H4 (cell line): ENCODE measurements at places on chromosomes 12 and 14. TPM values are rescaled to one million over a fixed set of nuclear protein-coding genes. Genes with fewer than 3 reads are reported as not detected.

DNA sequence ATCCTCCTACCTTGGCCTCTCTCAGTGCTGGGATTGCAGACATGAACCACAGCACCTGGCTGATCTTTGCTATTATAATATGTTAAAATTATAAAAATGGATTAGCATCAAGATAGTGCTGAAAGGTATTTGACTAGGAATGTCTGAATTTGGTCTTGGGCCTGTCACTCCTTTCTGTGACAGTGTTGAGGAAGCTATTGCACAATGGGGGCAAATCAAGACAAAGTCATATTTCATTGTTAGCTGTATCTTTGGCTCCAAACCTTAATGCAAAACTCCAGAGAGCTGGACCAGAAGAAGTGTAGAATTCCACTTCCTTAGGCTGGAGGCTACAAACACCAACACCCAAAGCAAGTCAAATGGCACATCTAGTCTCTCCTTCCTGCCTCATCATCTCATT, 42.2 kb downstream of the ZCRB1 start:
- no peak for DNase-seq

- no peak for DNase-seq
These were observed 32.0 kb upstream of the LRRK2 start for GRCh38 chr12:40192704-40193255.

- DNase-seq = no peak
These were observed 190.1 kb downstream of the FOXN3 start for GRCh38 chr14:89226801-89227495.

DNA sequence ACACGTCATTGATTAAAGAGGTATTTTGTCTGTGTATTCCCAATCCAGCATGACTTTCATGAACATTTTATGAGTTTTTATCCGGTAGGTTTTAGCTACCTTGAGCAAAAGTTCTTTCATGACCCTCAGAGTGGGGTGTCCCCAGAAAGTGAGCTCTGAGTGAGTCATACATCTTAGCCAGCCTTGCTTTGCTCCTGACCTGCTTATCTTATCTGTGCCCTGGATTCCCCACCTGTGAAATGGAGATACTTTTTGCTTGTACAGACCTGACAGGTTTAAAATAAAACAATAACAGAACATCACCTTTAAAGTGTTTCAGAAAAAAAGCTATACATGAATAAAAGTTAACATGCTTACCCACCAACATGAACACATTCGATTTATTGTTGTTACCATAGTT, 202.8 kb upstream of the SOX5 start:
- no peak for DNase-seq

- no peak for DNase-seq
These were observed 161.1 kb downstream of the SNAPC1 start for GRCh38 chr14:61923348-61923747.

DNA sequence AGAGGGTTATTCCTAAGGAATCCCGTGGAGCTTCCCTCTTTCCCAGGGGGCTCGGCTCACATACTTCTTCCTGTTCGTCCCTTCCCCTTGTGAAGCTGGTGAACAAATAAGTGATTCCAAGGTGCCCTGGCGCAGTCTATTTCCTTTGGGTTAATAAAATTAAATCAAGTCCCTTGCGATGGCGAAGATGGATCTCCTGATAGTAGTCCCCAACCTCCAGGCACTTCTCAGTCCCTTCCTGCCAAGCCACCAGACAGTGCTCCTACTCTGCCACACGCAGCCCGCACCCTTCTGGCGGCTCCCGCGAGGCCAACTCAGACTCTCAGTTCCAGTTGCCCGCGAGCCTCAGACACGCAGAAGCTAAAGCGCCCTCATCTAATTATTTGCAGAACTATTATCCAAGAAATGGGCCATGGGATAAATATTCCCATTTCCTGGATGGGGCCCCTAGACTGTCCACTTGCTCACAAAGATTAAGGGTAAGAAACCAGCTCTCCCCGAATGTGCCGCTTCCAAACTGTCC, 2.4 kb upstream of the SIX6 start:
- no peak for DNase-seq

DNA sequence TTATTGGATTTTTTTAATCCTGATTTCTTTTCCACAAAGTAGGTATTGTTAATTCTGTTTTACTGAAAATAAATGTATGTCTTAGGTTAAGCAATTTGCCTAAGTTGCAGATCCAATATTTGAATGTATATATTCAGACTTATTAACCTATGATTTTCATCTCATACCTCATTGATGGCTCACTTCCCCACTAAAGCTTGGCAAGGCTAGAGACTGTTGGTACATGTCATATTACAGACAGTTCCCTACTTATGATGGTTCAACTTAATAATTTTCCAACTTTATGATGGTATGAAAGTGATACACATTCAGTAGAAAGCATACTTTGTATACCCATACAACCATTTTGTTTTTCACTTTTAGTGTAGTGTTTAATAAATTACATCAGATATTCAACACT, 33.2 kb upstream of the KCNH3 start:
- no peak for DNase-seq

DNA sequence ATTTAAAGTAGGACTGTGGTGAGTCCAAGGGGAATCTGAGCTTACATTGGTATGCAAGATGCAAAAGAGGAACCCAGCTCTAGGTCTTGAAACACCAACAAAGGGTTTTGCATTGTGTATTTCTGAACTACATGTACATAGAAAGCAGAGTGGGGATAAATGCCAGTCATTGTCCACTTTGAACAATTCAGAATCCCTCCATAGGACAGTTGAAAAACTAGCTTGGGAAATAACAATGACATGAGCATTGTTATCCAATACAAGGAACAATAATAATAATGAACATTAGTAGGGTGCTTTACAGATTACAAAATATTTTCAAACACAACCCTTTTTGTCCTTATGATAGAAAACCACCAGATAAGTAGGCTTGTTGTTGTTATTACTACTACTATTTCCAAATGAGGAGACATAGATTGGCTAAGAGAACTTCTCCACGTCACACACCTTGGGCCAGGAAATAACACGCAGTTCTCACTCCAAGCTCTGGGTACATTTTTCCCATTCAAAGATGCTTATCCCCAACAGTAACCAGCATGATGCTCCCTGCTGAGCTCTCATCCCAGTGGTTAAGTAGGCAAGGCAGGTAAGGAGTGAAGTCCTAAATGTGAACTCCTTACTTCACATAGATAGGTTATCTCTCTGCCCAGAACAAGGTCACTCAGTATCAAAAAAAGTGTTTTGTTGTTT, 51.7 kb upstream of the RASSF8 start:
- DNase-seq = no peak

DNA sequence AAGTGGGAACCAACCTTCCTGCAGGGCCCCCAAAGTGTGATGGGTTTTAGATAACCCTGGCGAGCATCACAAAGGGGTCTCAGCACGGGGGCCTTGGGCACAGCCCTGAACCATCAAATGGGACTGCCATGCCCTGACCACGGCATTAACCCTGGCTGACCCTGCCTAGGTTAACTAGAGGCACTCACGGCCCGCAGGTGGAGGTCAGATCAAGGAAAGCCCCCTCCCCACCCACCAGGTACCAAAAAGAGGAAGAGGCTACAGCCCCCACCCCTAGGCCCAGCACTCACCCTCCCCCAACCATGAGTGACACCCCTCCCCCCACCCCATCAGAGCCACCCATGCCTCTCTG, 42.5 kb downstream of the CCNK start:
- DNase-seq = no peak

DNA sequence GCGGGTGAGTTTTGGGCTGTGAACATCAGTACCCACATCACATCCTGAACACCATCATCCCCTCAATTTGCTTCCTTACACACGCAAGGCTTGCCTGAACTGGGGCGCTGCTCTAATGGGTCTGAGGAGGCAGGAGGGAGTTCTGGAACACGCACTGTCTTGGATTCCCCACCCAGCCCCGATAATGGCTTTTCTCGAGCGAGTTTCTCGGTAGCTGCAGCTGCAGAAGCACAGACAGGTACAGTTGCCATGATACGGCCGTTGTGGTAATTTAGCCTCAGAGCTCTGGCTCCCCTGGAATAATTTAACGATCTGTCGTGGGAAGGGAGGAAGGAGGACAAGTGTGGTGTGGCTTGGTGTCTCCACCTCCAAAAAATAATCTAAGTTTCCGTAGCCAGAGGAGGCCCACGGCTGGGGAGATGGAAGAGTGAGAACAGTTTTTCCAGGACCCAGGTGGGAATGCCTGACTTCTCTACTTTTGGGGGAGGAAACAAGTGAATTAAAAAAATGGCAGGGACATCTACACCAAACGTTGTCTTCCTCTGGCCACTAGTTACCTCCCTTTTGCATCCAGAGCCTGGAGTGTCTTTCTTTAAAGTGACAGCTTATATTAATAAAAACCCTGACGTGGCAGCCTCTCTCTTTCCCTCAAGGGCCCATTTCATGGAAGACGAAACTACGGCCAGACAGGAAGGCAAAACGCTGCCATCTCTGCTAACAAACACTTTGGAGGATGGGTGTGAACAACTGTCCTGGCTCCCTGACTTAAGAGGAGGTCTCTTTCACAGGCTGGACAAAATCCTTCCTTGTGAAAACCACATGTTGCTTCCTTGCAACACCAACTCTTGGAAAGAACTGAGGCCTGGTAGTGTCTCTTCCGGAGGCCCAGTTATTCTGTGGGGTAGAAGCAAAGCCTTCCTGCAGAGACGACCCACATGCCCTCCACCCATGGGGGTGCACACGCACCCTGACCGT, 84.8 kb downstream of the RBM19 start:
- no peak for DNase-seq

GRCh38 chr14:100611811-100612480, 24.7 kb upstream of the BEGAIN start:
- no peak for DNase-seq

DNA sequence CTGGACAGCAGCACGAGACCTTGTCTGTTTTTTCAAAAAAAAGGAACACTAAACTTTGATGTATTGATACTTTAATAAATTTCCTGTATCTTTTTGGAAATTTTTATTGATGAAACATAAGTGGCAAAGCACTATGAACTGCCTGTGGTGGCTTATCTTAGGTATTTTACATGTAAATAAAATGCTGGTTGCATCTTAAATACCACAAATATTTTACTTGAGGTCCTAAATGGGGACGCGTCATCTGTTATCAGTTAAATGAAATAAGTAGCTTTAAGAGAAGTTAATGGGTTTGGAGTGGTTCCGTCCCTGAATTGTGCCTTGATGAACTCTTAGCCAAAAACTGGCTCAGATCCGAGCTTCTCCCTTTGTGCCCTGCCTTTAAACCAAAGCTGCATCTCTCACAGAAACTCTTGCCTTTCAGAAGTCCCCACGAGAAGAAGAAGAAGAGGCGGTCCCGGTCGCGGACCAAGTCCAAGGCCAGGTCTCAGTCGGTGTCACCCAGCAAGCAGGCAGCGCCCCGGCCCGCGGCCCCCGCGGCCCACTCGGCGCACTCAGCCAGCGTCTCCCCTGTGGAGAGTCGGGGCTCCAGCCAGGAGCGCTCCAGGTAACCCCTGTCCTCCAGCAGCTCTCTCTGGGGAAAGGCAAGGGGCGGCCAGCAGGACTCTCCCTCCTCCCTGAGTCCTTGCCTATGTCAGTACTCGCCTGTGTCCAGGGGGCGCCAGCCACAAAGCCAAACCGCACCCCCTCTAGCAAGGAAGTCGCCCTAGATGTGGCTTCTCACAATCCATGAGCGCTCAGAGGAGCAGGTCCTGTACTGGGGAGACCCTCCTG, 31.2 kb upstream of the MMP17 start:
- no peak for DNase-seq

GRCh38 chr12:60240891-60241290, 645.1 kb downstream of the SLC16A7 start:
- no peak for DNase-seq

- no peak for DNase-seq
These were observed 432 bp downstream of the C14orf93 start for GRCh38 chr14:23009483-23009938.

- peak; percentile 47 for DNase-seq
These were observed 118.8 kb downstream of the SCARB1 start for GRCh38 chr12:124744659-124745464.

DNA sequence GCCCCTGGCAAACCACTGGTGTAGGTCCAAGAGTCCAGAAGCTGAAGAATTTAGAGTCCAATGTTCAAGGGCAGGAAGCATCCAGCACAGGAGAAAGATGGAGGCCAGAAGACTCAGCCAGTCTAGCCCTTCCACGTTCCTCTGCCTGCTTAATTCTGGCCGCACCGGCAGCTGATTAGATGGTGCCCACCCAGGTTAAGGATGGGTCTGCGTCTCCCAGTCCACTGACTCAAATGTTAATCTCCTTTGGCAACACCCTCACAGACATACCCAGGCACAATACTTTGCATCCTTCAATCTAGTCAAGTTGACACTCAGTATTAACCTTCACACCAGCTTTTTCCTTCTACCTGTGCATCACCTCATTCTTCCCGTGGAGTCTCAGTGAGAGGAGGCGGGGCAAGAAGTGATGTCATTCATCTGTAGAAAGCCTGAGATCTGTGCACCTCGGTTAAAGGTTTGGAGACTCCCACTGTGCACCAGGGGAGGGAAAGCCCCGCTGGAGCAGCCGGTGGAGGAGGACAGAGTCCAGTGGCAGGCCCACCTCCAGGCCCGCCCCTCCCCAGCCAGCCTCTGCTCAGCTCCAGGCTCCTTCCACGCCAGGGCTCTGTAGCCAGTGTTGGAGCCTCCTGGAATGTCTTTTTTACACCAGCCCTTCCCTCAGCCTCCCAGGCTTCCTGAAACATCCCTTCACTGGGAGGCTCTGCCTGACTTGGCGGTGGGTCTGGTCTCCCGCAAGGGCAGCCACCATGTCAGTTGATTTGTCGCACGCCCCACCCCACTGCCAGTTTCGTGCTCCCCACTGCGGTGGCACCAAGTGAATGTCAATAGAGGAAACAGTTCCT, 80.1 kb upstream of the DYNC1H1 start:
- DNase-seq = no peak

GRCh38 chr12:112868459-112869041, 38.2 kb upstream of the OAS1 start:
- DNase-seq = no peak

Gene CCDC88C
- total RNA-seq = 2.3 and 2.4 TPM in 2 replicates

Gene KRT71
- total RNA-seq = not detected in 2 replicates

Gene KRT4
- not detected in 2 replicates for total RNA-seq

Gene DUSP16
- 9.7 and 13.7 TPM in 2 replicates for total RNA-seq

Gene NYNRIN
- 0.14 and 0.21 TPM in 2 replicates for total RNA-seq

Gene OASL
- 5.3 and 9.2 TPM in 2 replicates for total RNA-seq

Gene MIP
- 0.17 TPM in 1 of 2 replicates, not detected in the other for total RNA-seq

Gene ABHD12B
- not detected in 2 replicates for total RNA-seq

Gene HNF1A
- total RNA-seq = not detected in 2 replicates
